ENCODE measurements at places on chromosomes 5 and 9. TPM values are rescaled to one million over a fixed set of nuclear protein-coding genes. Genes with fewer than 3 reads are reported as not detected.

Gene TRPM6
- total RNA-seq, result 1.0 TPM

Gene ARHGEF39
- total RNA-seq, result 1.7 TPM

Gene MARCHF3
- 23.1 TPM for total RNA-seq

Gene CCDC192
- total RNA-seq, result not detected

Gene PAEP
- total RNA-seq, result not detected

Gene CXCL14
- 219 TPM for total RNA-seq

Gene LCP2
- total RNA-seq, result 58.8 TPM

Gene QRFP
- total RNA-seq, result not detected

DNA sequence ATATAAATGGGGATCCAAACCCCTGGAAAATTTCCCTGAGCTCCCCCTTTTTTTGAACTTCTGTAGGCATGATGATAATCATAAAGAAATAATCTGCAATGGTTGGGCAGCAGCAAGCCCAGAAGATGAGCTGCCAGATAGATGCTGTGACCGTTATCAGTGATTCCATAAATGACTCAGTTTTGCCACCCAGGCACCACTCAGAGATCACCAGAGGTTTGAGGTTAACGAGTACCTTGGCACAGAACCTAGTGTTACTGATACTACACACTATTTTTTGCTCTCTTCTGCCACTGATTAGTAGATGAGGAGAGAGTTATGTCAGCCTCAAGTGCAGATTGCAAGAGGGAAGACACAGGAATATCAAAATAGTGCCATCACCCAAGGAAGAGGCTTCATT lies 199.3 kb upstream of the PTGER4 start:
- no peak for DNase-seq

- DNase-seq, result no peak
Measured at GRCh38 chr5:160978944-160979343, 126.9 kb upstream of the ATP10B start.

- DNase-seq, result no peak
Measured at GRCh38 chr5:175822225-175822624, 49.2 kb upstream of the CPLX2 start.

- DNase-seq, result no peak
Measured at GRCh38 chr9:123377211-123377971, 21.4 kb downstream of the CRB2 start.

GRCh38 chr5:16700081-16700480 lies 83.3 kb upstream of the RETREG1 start:
- no peak for DNase-seq

- no peak for DNase-seq
Measured at GRCh38 chr5:11377896-11378295, 526.4 kb downstream of the CTNND2 start.

GRCh38 chr9:38713426-38713825 lies 6.5 kb downstream of the FAM240B start:
- no peak for DNase-seq

- no peak for DNase-seq
Measured at GRCh38 chr5:168681556-168682183, 102.5 kb upstream of the PANK3 start.

- DNase-seq, result no peak
Measured at GRCh38 chr9:15501179-15501578, 9.6 kb downstream of the PSIP1 start.

- no peak for DNase-seq
Measured at GRCh38 chr5:17398431-17398830, 99.6 kb upstream of the TAF11L2 start.

DNA sequence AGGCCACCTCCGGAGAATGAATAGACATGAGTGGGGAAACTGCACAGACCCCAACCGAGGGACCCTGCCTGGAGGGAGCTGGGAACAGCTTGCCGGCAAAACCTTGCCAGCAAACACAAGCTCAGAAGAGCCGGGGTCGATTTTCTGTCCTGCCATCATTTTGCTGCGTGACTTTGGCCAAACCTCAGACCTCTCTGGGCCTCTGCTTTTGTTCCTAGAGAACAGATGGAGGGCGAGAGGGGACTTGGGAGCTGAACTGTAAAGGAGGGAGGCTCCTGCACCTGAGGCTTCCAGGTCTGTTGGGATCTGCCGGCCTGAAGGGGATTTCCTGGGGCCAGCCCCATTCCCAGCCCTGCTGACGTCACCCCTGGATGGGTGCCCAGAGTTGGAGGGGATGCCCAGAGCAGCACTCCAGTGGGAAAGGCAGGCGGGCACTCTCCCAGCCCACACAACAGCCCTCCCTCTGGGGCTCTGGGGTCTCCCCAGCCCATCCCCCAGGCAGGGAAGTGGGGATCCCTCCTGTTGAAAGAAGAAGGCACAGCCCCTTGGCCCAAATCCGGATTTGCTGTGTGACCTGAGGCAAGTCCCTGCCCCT lies 40.4 kb upstream of the SYNPO start:
- peak; percentile 98 for DNase-seq

DNA sequence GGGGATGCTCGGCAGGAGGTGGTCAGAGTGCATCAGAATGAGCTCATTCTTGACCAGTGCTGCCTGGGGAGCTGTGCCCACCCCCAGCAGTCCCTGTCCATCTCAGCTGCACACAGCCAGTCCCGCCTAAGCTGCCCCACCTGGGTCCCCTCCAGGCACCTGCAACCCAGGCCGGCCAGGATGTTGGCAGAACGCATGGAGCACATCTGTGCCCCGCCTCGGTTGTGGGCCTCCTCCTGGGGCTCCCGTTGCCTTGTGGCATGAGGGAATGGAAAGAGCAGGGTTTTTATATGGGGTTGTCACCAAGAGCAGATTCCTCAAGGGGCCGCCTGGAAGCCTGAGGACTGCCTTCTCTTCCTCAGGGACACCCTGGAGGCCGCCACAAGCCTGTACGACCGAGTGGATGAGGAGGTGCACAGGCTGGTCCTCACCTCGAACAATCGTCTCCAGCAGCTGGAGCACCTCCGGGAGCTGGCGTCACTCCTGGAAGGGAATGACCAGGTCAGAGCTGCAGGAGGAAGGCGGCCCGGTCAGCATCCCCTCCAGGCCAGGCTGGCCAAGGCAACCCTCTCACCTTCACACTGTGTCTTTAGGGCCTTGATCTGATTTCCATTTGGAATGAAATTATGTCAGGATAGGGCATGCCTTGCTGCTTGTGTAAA lies 34.8 kb upstream of the LRRC14B start:
- no peak for DNase-seq

- no peak for DNase-seq
Measured at GRCh38 chr9:104339692-104340091, 164.4 kb upstream of the OR13F1 start.

DNA sequence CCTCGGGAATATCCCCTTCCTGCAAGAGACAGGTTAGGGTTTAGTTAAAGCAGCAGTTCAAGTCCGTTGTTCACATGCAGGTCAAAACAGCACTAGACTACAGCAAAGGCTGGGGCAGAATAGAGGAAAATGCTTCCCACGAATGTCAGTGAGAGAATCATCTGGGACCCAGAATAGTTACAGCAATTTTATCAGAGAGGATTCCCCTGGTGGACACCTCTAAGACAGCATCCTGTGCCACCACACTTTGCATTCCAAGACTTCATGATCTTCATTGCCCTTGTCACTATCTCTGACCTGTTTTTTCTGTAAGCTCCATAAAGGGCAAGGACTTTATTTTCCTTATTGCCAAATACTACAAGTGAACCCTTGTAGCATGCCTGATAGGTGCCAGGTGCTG lies 12.9 kb downstream of the GRXCR2 start:
- DNase-seq, result no peak

GRCh38 chr5:157659868-157660660 lies 7.8 kb upstream of the SOX30 start:
- DNase-seq, result no peak

Data from aorta (tissue), 5 donors.